ENCODE measurements at places on chromosomes 2 and 18.

DNA sequence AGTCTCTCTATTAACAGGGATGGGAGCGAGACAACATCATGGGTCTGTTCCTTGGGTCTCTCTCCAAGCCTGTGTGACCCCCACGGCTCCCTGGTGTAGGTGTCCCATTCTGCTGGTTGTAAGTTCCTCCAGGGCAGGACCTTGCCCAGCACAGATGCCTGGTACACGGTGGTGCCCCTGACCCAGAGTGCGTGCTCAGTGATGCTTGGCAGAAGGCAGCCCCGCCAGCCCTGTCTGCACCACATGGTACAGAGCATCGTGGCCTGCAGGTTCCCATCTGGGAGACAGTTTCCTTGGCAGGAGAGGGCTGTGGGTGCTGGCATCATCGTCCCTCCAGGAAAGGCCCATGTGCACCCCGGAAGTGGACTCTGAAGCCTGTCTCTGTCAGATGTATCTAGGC is 249.0 kb downstream of the KLHL29 start:
- DNase-seq = no peak

- DNase-seq = no peak
Measured at GRCh38 chr18:8656232-8656631, 47.0 kb downstream of the RAB12 start.

- no peak for DNase-seq
Measured at GRCh38 chr18:67183398-67183797, 333.1 kb downstream of the DSEL start.

- no peak for DNase-seq
Measured at GRCh38 chr2:98458667-98459380, 14.2 kb downstream of the INPP4A start.

DNA sequence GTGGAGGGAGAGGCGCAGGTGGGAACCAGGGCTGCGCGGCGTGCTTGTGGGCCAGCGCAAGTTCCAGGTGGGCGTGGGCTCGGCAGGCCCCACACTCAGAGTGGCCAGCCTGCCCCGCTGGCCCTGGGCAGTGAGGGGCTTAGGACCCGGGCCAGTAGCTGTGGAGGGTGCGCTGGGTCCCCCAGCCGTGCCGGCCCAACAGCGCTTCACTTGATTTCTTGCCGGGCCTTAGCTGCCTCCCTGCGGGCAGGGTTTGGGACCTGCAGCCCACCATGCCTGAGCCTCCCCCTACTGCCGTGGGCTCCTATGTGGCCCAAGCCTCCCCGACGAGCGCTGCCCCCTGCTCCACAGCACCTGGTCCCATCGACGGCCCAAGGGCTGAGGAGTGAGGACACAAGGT is 1636.9 kb upstream of the SLC39A10 start:
- DNase-seq = no peak

GRCh38 chr2:38945911-38946310 is 56.2 kb downstream of the ARHGEF33 start:
- DNase-seq = peak; percentile 68

DNA sequence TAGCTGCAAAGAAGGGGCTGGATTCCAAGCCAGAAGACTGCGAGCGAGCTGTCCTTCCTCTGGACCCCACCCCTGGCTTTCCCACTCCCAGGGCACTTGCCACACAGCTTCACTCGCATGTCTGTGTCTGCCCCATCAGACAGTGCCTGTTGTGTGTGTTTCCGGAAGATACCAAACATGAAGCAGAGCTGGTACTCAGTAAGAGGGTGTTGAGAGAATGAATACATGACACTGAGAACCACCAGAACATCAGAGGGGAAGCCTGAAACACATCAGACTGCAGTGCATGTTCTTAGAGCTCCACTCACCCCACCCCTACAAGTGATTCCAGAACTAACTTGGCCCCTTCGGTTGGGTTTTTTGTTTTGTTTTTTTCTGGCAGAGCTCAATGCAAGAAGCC is 181.5 kb downstream of the TTC32 start:
- no peak for DNase-seq

- no peak for DNase-seq
Measured at GRCh38 chr2:72097276-72097675, 50.4 kb downstream of the CYP26B1 start.

GRCh38 chr2:15163326-15163725 is 397.8 kb downstream of the NBAS start:
- no peak for DNase-seq

- DNase-seq = no peak
Measured at GRCh38 chr18:54229421-54230059, 5.1 kb upstream of the MBD2 start.

DNA sequence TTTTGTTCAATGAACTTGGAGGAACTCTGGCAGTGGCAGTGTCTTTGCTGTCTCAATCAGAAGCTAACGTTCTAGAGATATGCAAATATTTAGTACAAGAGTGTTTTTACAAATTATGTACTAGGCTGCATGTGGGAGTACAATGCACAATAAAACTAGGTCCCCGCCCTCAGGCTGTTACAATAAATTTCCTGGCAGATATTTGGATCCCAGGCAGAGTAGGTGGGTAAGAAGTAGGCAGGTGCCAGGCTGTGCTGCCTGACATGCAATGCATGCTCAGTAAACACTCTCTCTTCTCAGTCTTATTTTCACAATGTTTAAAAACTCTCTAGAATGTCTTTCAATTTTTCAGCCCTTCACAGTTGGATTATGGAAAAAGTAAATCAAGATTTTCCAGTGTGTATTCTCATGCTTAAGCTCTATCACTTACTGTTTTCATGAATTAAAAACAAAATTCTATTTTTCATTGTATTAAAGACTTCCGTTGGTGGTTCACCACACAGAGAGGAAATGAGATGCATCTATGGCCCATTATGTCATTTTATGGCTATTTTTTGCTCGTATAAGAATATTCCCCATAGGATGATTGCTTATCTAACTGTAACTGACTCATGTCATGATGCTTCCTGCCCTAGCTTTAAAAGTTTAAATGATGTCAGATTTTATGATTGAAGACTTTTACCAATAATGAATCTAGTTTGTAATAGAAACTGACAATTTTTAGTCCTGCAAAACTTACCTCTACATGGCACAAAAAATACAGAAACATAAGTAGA is 346.1 kb downstream of the RND3 start:
- no peak for DNase-seq

DNA sequence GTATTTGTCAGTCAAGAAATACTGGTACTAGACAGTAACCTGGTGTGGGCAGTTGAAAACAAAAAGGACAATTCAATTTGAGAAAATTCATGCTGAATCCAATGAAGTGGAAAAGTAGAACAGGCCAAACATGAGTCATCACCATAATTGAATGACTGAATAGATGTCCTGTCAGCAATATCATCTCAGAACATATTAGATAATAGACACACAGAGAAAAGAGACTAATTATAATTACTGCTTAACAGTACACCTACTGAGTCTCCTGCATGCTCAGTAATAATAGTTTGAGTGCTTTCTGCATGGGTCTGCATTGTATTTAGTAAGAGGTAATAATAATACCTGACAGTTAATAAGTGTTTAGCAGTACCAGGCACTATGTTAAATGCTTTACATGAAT is 138.6 kb upstream of the ZC3H15 start:
- no peak for DNase-seq

DNA sequence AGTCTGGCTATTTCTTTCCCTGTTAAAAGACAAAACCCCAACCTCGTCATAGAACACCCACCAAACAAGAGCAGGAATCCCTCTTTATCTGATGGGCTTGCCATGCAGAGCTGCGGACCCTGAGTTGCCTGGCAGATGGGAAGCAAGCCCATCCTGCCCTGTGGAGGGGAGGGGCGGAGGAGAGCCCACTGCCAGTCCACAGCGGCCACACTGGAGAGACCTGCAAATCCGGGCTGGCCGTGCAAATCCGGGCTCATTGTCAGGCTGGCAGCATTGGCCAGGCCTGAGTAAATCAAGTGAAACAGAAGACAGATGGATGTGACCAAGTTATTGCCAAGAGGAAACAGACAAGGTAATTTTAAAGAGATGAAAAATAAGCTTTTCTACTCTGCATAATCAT is 22.0 kb downstream of the MYL12B start:
- DNase-seq = no peak

DNA sequence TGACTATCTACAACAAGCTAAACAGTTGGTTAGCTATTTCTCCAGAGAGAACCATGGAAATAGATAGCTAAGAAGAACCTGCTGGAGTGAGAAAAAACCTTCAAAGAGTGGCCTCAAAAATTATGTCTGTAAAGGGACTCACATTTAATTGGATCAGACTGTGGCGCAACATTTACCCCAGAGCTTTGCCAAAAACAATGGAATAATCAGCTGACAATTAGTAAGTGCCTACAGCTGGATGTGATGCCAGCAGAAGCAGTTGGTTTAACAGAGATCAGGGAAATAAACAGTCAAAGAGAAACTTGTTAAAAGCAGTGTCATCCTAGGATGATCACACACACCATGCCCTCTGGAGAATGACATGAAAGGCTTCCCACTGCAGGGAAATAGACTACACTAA is 310.7 kb downstream of the CLIP4 start:
- no peak for DNase-seq

GRCh38 chr18:59987102-59987501 is 87.3 kb downstream of the PMAIP1 start:
- no peak for DNase-seq

- peak; percentile 58 for DNase-seq
Measured at GRCh38 chr2:11873356-11874154, 127.1 kb downstream of the LPIN1 start.

GRCh38 chr2:202035089-202035940 is 1.7 kb downstream of the FZD7 start:
- DNase-seq = peak; percentile 80

- DNase-seq = no peak
Measured at GRCh38 chr2:197993830-197994229, 189.4 kb downstream of the PLCL1 start.

- no peak for DNase-seq
Measured at GRCh38 chr2:160474319-160474645, 19.3 kb downstream of the RBMS1 start.

DNA sequence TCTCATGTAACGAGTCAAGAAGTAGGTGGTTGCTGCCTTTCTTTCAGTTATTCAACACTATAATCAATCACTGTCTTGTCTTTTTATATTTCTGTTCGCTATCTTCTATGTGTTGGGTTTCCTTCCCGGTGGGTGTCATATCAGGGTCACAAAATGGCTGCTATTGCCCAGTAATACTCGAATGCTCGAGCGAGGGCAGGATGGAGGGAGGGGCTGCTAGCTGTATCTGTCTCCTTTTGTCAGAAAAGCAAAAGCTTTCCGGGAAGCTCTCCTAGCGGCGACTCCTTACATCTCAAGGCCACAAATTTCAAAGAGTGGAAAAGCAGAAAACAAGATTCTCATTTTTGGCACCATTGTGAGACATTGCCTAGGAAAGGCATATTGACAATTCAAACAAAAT is 16.4 kb upstream of the GALNT3 start:
- DNase-seq = no peak

- DNase-seq = peak; percentile 91
Measured at GRCh38 chr18:2846636-2847316, at the start of gene EMILIN2. Gene EMILIN2, plus strand, starts transcription at chr18:2847006. Its CDS starts 183 bp downstream, at chr18:2847189.

GRCh38 chr2:235538144-235538639 is 44.3 kb downstream of the AGAP1 start:
- no peak for DNase-seq

GRCh38 chr2:200450288-200450687 is 59.6 kb downstream of the KCTD18 start:
- DNase-seq = peak; percentile 10

- no peak for DNase-seq
Measured at GRCh38 chr18:6816154-6816553, 86.6 kb downstream of the ARHGAP28 start.

All from hematopoietic multipotent progenitor cell treated with erythropoietin and hydrocortisone succinate and interleukin-3 and kit ligand, for 4 days (in vitro differentiated cells).